ENCODE measurements at places on chromosomes 5 and 9.

DNA sequence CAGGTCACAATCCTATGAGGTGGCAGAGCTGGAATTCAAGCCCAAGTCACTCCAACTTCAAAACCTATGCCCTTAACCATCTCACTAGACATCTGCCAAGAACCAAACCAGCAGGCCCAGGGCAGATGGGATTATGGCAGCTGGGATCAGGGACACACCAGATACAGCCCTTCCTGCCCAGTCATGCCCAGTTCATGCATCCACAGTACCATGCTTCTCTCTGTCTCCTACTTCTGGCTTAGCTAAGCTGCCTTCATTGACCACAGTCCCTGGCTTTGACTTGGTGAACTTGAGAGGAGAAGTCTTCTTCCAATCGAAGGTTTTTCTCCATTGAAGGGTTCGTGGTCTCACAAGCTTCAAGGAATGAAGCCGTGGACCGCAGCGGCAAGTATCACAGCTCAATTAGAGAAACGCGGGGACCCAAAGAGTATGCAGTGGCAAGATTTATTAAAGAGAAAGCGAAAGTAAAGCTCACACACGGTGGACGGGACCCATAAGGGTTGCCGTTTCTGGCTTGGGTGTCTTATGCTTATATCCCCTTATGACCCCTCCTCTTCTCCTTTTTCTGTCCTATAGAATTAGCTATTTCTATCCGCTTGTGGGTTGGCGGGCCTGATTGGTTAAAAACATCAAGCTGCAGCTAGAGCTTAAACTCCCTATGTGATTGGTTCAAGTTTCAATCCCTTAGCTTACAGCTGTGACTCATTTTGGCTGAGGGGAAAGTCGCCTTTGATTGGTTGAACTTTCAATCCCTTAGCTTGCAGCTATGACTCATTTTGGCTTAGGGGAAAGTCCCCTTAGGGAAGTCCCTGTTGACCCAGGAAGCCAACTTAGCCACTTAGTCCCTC lies 101.2 kb downstream of the TRIM36 start:
- peak; percentile 42 for DNase-seq

GRCh38 chr5:144042156-144042555 lies 128.3 kb downstream of the YIPF5 start:
- DNase-seq = no peak

DNA sequence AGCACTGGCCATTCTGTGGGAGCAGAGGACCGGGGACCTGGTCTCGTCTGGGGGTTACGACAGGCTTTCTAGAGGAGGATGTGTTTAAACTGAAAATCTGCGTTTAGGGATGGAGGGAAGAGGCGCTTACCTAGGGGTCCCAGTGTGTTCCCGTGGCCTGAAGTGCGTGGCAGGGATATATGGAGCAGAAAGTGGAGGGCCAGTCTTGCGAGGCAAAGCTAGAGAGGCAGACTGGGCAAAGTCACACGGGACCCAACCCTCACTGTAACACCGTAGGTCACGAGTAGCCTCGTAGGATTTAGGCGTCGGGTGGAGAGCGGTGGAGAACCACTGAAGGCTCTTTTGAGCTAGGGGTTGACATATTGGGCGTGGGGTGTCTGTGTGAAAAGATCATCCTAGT lies 32.8 kb upstream of the POMT1 start:
- no peak for DNase-seq

DNA sequence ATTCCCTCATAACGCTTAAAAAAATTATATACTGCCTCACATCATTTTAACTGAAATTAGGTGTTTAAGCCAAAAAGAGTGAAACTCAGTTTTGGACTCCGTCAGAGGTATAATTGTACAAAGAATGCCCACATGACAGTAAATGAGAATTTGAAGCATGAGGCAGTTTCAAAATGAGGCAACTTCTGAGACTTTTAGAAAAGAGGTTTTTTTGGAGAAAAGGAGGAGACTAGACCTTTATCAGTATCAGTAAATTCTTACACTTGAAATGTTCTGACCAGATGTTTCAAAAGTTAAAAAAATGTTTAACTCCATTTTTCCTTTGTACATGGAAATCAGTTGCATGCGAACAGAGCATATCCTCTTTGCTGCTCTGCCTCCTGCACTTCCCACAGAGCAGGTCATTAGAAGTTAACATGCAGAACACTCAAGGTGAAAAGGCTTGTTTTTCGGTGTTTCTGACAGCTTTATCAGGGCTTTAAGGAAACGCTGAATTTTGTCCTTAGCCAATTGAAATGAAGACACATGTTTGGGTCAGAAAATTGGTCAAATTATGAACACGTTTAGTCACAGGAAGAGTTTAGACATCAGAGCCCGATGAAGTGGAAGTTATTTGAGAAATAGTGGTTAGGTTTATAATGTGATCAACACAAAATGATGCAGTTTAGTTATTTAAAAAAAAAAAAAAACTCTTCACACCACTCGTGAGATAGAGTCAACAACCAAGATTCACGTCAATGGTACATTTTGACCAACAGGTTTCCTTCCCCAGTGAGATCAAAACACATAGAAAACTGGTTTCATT lies 59.5 kb downstream of the PIK3R1 start:
- no peak for DNase-seq

DNA sequence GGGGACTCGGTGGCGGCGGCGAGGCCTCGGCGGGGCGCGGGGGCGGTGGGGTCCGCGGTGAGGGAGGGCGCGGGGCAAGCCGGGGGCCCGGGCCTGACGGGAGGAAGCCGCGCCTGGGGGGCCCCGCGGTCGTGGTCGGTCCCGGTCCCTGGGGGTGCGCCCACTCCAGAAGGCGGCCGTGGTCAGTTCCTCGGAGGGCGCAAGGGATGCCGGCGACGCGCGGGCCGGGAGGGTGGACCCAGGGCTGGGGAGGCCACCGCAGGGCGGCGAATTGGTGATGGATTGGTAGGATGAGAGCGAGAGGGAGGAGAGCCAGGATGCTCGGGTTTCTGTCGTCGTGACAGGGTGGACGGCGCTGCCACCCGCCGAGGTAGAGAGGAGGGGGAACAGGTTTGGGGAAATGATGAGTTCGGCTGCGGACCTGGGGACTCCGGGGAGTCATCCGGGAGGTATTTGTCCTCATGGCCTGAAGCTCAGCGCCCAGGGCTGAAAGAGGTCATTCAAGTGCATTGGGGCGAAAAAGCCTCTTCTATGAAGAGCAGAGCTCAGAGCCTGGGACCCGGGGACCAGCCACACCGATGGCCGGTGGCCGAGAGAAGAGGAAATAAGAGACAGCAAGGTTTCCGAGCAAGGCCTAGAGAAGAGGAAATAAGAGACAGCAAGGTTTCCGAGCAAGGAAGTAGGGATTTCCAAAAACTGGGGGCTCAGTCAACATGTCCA lies 557 bp downstream of the GNG10 start:
- DNase-seq = no peak

GRCh38 chr9:104080983-104081382 lies 13.1 kb upstream of the SMC2 start:
- DNase-seq = no peak

DNA sequence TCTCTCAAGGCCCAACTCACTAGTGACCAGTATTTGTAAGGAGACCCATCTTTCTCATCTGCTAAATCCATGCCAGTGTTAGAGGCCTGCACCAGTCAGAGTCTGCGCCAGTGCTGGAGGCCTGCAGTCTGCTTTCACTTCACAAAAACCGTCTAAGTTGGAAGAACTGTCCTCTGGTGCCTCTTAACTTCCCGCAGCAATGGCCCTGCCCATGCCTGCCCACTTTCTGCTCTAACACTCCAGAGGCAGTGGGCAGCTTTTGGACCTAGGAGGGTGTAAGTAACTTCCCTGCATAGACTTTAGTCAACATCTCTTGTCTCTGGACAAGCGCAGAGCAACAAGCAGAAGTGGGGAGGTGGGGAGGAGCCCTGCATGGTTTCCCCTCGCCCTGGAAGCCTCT lies 152.9 kb downstream of the AUH start:
- no peak for DNase-seq

- DNase-seq = no peak
Measured at GRCh38 chr9:13534006-13534405, 254.5 kb upstream of the MPDZ start.

DNA sequence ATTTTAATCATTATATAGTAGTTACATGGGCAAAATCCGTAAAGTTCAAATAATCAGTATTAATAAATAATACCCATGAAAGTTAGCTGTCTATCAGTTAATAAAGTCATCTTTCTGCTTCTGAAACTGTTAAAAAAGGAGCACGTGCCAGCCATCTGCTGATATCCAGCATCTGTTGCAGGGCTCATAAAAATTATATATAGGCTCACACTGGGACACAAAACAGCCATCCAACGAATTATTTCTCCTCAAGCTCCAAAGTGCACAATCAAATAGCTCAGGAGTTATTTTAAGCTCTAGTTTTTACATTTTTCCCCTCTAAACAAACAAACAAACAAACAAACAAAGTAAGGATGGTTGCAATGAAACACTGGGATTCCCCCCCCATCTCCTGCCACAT lies 48.3 kb downstream of the MRPS27 start:
- no peak for DNase-seq

DNA sequence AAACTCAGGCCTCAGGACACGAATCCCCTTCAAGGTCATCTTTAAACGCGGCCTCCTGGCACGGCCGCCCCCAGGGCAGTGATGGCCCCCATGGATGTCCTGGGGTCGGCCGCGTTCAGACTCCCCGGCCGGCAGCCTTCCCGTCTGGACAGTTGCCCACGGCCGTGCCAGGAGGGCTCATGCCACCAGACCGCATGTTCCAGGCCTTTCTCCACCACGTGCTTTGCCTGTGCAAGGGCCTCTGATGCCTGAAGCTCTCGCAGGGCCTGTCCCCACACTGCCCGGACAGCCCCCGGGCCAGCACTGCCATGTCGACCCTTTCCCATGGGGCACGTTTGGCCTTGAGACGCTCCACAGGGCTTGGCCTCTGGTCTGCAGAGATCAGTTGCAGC lies 34.6 kb downstream of the SLC9A3 start:
- DNase-seq = no peak

GRCh38 chr9:76905791-76906646 lies at the start of gene PRUNE2:
Gene PRUNE2 (minus strand): TSS chr9:76906114. CDS start chr9:76905963, 151 bp downstream.
- peak; percentile 42 for DNase-seq

GRCh38 chr9:97534961-97535594 lies 33.6 kb downstream of the TMOD1 start:
- DNase-seq = no peak

DNA sequence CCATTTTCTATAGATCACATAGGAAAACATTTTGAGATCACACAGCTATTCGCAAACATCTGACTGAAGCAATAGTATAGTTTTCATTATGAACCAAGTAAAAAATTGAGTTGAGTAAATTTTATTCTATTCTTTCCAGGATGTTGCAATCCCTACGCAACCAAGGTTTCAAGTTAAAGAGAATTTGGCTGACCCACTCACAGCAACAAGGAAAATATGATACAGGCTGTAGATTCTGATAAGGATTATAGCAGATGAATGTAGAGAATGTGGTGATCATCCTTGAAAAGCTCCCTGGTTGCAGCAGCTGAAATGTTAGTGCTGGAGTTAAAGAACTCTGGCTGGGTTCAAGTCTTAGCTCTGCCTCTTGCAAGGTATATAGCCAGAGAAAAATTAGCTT lies 4.7 kb downstream of the ABCA1 start:
- DNase-seq = no peak

- DNase-seq = peak; percentile 45
Measured at GRCh38 chr5:68898951-68899471, 194.8 kb upstream of the SLC30A5 start.

- DNase-seq = no peak
Measured at GRCh38 chr5:134975843-134976242, 8.1 kb downstream of the CATSPER3 start.

- no peak for DNase-seq
Measured at GRCh38 chr9:133839822-133840329, 101.7 kb upstream of the SARDH start.

GRCh38 chr5:135565725-135566421 lies 12.9 kb downstream of the CXCL14 start:
- no peak for DNase-seq

DNA sequence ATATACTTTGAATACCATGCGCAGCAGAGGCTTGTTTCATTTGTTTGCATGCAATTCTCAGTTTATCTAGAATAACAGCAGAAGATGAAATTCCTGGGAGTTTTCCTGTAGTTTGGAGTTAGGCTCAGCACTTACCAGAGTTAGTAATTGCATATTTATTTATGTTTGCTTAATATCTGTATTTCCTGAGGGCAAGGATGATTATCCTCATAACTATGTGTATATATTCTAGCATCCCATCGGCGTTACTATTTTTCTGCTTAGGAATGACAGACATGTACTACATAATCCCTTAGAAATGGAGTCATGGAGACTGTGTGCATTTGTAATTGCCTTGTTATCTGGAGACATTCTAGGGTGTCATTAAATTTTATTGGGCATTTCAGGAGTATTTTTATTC lies 1184.8 kb downstream of the DTWD2 start:
- peak; percentile 4 for DNase-seq

DNA sequence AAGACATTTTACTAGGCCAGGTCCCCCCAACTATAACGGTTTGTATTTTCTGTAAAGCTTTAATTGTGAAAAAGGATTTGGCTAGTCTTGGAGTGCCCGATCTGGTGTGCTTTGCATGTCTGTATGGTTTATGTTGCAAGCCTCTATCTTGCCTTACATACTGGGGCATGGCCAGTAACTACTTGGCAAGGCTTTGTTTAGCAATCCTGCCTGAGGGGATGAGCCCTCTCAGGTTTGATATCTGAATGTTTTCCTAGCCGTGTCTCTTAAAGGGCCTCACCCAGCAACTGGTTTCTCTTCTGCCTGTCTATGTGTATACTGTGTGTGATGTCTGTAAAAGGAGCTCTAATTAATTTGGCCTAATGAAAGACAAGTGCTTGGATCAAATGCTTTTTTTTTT lies 61.3 kb upstream of the SPINK5 start:
- no peak for DNase-seq

- DNase-seq = no peak
Measured at GRCh38 chr5:89728750-89729149, 680.8 kb downstream of the CETN3 start.

- DNase-seq = no peak
Measured at GRCh38 chr9:29060041-29060440, 1486.8 kb upstream of the C9orf72 start.

- no peak for DNase-seq
Measured at GRCh38 chr5:166022065-166022464, 2269.4 kb upstream of the WWC1 start.

- DNase-seq = no peak
Measured at GRCh38 chr9:115635680-115636383, 517.8 kb upstream of the PAPPA start.

DNA sequence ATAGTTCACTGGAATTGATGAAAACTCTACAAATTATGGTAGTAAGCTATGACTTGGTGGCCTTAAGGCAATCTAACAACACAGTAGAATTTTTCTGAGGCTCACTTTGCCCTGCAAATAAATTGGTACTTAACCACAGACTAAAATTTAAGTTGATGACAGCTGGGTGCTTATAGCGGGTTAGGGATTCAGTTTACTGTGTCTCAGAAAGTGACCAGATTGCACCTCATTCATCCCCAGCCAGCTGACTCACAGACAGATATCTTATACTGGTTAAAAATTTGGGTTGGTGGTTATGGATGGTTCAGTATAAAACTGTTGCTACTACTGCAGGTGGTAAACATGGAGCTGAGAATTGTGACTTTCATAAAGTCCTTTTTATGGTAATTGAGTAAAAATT lies 2.8 kb downstream of the CKS2 start:
- no peak for DNase-seq

GRCh38 chr9:130692321-130692720 lies 1.3 kb upstream of the EXOSC2 start:
- no peak for DNase-seq
